ENCODE measurements at places on chromosomes 5 and 9.

DNA sequence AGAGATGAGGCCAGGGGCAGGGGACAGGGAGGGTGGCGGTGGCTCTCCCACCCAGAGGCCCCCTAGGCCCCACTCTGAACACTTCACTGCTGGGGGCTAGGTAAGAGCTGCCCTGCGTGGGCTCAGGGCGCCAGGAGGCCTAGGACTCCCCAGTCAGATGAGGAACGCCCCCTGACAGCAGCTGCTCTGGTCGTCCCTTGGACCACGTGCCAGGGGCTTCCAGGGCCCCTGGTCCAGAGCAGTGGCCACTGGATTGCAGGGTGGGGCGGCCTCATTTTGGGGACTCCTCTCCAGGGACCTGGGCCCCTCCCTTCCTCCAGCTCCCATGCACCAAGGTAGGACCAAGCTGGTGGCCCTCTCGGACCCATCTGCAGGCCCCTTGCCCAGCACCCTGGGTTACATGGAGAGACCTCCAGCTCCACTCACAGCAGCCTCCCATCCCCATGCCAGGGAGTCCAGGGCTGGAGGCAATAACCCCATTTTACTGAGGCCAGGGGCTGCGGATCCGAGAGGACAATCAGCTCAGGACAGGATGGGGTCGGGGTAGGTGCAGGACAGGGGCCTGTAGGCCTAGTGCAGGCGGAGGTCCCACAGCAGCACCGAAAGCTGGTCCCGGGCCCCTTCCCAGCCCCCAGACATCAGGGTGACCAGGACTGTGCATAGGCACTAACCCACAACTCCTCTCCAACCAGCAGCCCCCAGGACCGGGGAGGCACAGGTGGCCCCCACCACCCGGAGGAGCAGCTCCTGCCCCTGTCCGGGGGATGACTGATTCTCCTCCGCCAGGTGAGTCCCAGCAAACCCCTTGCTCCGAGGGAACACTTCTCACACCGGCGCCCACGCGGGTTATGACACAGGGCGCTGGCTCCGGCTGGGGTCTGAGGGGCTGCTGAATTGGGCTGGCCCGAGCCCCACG lies 1.5 kb downstream of the EGFL7 start:
- DNase-seq, result no peak

GRCh38 chr5:147568710-147569406 lies 59.0 kb upstream of the DPYSL3 start:
- no peak for DNase-seq

- DNase-seq, result no peak
Observed at GRCh38 chr5:169697976-169698375, 60.9 kb downstream of the DOCK2 start.

DNA sequence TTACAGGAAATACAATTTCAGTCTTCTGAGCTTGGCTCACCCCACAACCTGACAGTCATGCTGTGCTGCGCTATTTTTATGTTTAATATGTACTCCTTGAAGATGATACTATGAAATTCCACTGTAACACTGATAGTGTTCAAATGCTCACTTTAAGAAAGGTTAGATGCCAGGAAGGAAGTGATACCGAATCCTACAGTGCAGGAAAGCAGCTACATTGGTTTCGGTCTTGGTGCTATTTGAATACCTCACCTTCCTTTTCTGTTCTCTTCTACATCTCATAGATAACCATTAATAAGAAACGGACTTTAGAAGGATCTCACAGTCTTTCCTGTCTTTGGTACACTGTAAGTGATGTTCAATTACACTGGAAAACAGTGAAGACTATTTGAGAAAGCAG lies 117.6 kb downstream of the SEMA5A start:
- DNase-seq, result no peak
